ENCODE measurements at places on chromosomes 5 and 9.

DNA sequence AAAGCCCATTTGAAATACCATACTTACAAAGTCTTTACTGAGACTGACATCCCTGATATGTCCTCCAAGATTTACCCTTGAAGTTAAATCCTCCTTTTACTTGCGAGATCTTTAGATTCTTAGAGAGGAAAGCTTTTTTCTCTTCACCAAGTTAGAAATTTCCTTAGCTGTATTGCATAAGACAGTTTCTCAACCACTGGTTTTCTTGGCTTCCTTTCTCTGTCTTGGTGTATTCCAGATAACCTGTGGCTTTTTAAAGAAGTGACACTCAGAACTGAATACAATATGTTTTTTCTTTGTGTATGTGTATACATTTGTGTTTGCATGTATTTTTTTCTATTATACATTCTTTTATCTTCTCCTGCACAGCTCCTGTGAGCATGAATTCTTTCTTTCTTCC is 65.0 kb downstream of the SNCAIP start:
- DNase-seq, result no peak

GRCh38 chr5:151222790-151223446 is 974 bp downstream of the CCDC69 start:
- peak; percentile 66 for DNase-seq

GRCh38 chr9:36964791-36965190 is 69.3 kb downstream of the PAX5 start:
- no peak for DNase-seq

DNA sequence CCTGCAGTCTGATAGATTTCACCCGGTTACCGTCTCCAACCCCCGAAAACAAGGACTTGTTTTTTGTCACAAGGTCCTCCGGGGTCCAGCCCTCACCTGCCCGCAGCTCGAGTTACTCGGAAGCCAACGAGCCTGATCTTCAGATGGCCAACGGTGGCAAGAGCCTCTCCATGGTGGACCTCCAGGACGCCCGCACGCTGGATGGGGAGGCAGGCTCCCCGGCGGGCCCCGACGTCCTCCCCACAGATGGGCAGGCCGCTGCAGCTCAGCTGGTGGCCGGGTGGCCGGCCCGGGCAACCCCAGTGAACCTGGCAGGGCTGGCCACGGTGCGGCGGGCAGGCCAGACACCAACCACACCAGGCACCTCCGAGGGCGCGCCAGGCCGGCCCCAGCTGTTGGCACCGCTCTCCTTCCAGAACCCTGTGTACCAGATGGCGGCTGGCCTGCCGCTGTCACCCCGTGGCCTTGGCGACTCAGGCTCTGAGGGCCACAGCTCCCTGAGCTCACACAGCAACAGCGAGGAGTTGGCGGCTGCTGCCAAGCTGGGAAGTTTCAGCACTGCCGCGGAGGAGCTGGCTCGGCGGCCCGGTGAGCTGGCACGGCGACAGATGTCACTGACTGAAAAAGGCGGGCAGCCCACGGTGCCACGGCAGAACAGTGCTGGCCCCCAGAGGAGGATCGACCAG is 121.3 kb downstream of the DAB2IP start:
- DNase-seq, result no peak

GRCh38 chr5:32642276-32643002 is 57.1 kb downstream of the SUB1 start:
- DNase-seq, result no peak

- no peak for DNase-seq
These were observed 423.2 kb upstream of the PAPPA start for GRCh38 chr9:115730396-115730795.

GRCh38 chr9:69020301-69021145 is 6.6 kb upstream of the PRKACG start:
- no peak for DNase-seq

DNA sequence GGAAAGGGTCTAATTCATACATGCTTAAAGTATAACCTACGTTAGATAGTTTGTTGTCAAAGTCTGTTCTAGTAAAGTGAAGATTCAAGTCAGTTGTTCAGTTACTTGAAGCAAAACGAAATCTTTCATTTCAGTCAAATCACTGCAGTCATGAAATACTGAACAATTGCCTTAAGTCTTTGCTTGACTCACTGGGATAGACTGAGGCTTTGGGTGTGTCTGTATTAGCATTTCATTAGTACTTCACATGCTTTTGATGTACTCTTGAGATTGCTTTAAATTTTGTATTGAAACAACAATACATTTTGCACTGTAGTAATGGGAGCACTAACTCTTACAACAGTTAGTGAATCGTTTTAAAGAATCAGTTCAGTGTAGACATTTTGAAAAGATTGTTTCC is 4.0 kb upstream of the CMYA5 start:
- DNase-seq, result no peak

DNA sequence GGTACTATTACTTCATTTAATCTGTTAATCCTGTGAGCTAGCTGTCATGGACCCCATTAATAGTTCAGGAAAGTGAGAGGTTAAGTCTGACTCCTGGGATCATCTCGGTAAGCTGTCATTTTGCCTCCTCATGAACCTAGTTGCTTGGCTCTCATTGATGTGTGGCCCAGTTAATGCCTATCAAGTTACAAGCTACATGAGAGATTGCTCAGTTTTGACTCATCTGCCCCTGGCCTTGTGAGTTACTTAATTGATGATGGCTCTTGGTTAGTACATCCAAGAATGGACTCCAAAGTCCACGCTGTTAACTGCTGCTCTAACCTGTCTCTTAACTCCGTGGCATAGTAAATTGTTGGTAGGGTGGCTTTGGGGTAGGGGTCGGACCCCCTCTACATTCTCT is 23.9 kb downstream of the LARP1 start:
- DNase-seq, result no peak

GRCh38 chr9:111050819-111051218 is 12.5 kb upstream of the LPAR1 start:
- DNase-seq, result no peak

DNA sequence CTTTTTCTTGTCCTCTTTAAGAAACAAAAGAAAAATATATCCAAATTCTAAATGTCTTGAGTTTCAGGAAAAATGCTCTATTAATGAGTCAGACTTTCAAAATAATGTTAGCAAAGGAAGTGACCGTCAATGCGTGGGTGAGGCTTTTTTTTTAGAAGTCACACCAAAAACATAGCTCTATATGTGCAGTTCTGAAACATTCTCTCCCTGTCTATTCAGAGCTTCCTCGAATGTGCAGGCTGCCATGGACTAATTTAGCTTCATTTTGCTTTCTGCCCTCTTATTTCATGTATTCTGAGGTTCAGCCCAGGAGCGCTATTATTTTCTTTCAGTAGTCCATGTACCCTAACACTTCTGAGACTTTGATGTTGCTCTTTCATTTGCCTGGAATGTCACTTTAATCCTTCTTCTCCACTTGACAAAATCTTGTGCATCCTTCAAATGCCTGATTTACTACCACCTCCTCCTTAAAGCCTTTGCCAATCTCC is 72.5 kb upstream of the RASA1 start:
- peak; percentile 13 for DNase-seq

- DNase-seq, result peak; percentile 93
These were observed 30.4 kb downstream of the CAMK4 start for GRCh38 chr5:111254613-111255012.

GRCh38 chr9:117744369-117744768 is 40.2 kb downstream of the TLR4 start:
- peak; percentile 1 for DNase-seq

- no peak for DNase-seq
These were observed 7.1 kb downstream of the IL4 start for GRCh38 chr5:132680780-132681475.

GRCh38 chr5:32190095-32190494 is 16.0 kb upstream of the GOLPH3 start:
- DNase-seq, result no peak

DNA sequence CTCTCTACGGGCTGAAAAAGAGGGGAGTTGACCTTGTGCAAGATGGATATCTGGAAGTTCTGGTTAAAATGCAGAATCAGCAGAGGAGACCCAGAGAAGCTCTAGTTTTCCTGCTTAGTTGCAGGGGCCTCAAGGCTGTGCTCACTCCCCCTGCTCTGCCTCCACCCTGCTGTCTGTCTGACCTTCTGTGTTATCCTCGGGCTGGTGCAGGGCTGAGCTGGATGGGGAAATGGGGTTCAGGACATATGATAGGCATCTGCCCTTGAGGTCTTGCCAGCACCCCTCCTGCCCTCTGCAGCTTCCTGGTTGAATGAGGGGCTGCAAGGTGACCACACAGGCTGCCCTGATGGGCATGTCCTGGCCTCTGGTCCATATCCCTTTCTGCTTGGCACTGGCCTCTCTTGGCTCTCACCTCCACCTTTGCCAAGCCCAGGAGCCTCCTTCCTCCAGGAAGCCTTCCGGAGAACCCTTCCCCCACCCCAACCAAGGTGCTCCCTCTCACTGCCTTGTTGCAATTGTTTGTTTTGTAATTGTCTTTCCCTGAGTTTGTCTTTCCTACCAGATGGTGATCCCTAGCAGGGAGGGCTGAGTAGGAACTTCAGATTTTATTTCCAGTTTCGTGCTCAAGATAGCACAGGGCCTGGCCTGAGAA is 1.3 kb downstream of the TMEM268 start:
- DNase-seq, result no peak

DNA sequence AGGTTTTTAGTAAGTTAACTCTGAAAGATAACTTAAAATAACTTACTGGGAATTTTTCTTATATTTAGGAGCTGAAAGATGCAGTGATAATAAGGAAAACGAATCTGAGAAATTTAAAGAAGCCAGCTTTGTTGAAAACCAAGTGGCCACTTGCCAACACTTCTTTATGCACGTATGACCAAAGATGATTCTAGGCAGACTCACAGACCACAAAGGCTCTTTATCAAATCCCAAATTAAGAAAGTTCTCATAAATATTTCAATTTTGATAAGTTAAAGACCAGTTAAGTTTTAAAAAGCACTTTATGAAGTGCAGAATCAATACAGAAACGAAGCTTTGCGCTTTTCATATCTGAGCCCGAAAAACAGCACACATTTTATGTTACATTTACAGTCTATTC is 1.5 kb downstream of the AFF4 start:
- no peak for DNase-seq

DNA sequence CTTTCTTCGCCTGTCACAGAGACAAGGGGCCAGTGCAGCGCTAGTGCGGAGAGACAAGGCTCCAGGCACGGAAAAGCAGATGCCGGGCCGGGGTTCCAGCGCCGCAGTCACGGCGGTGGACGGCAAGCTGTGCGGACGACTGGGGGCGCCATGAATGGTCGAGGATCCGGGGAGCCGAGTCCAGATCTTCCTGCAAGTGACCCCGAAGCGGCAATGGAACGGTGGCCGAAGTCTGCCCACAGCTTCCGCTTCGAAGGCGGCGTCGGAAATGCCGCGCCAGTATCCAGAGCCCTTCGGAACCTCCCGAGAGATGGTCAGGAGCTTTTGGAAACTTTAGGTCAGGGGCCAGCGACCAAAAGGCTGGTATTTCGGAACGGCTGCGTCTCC is 601 bp upstream of the FAF2 start:
- DNase-seq, result no peak

GRCh38 chr9:131584858-131585257 is 39.5 kb downstream of the PRRT1B start:
- DNase-seq, result peak; percentile 24

DNA sequence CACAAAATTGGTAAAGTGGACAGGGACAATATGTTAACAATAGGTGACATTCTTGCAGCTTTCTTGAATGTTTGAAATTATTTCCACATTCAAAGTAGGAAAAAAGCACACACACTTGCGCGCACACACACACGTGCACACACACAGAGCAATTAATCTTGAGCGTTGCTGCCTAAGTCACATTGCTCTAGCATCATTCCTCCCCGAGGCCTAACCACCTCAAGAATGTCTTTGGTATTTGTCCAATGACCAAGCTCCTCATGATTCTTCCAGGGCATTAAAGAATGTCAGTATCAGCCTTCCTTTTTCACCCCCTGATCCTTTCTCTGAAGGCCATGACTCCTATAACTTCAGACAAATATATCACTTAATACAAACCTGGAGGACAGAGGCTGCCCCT is 198.1 kb downstream of the NPR3 start:
- DNase-seq, result no peak

DNA sequence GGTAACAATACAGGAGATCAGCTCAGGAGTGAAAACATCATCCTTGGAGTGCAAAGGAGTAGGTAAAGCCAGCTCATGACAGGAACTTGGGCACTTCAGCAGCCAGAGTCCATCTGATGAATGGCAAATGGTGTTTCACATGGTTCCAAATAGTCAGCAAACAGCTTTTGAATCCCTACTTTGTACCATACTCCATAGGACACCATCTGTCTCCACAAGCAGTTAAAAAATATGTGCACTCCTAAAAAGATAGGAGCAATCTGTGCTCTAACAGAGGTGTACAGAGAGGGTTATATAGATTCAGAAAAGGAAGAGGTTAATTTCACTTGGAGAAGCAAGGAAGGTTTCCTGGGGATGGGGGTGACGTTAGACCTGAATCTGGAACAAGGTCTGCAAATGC is 21.6 kb upstream of the B4GALT1 start:
- DNase-seq, result no peak

- no peak for DNase-seq
These were observed 127.4 kb upstream of the TAF11L2 start for GRCh38 chr5:17370651-17371050.

- DNase-seq, result no peak
These were observed 2.8 kb upstream of the ENTREP1 start for GRCh38 chr9:69322256-69322655.

GRCh38 chr9:97510797-97511654 is 9.6 kb downstream of the TMOD1 start:
- peak; percentile 62 for DNase-seq

- no peak for DNase-seq
These were observed 15.5 kb upstream of the SLC25A51 start for GRCh38 chr9:37919246-37919955.

DNA sequence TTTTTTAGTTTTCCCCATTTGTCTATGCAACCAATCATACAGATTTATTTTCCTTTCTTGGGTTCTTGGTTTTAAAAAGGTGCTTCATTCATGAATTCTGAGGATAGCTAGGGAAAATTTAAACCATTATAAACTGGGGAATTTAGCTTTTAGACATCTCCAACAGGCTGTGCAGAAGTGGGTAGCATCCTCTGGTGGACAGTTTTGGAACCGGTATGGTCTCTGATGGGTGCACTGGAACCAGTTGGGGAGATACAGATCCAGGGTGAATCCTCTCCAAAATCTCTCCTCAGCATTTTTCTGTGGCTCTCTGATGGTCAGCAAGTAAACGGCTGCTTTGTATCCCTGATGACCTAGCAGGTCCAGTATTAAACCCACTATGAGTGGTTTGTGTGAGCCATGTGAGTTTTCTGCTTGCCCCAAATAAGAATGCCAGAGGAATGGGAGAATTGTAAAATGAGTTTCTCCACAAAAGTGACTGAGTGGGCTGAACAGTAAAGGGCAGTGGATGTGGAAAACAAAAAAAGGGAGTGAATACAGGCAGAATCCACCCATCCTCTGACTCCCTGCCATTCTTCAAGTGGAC is 9.1 kb upstream of the DNAJC25 start:
- peak; percentile 38 for DNase-seq

All from activated CD4-positive, alpha-beta T cell treated with anti-CD3 and anti-CD28 coated beads, Interleukin-2, Interleukin-6, amounts not matched to agents 100 ng/mL and 50 ng/mL, durations not matched to agents 16 hours and 8 hours (primary cell).